ENCODE measurements at places on chromosomes 1 and 21.
A peak's percentile ranks its signal among the peaks of the same experiment; 100 is the strongest.

GRCh38 chr1:184210862-184211261 lies 159.3 kb downstream of the TSEN15 start:
- no peak for DNase-seq

DNA sequence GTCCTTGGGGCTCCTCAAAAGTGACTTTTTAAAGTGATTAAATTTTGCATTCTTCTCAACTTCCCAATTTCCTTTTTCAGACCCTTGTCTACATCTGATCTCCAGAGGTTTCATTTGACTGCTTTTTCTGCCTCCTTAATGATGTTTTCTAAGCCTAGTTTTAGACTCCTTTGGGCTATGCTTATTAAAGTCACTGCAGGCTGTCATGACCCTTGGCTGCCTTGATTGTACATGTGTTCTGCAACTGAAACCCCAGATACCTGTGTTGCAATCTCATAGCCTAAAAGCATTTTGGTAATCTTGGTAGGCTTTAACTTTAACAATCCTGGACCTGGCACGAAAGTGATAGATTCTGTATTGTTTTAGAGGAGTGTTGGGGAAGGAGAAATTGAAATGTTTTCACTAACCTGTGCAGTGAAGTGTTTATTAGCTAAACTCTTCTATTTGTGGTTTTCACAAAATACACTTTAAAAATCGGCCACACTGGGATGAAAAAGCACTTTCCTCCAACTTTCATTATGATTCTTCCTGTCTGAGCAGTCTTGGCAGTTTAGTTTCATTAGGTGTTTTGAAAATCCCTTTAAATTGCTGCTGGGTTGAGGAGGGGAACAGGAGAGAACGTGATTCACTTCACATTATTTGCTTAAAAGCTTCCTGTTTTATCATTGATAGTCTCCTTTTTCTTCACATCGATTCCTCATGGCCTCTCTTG lies 4.9 kb downstream of the MACO1 start:
- DNase-seq, result no peak

GRCh38 chr1:45329445-45329844 lies 2.8 kb downstream of the HPDL start:
- DNase-seq, result no peak

DNA sequence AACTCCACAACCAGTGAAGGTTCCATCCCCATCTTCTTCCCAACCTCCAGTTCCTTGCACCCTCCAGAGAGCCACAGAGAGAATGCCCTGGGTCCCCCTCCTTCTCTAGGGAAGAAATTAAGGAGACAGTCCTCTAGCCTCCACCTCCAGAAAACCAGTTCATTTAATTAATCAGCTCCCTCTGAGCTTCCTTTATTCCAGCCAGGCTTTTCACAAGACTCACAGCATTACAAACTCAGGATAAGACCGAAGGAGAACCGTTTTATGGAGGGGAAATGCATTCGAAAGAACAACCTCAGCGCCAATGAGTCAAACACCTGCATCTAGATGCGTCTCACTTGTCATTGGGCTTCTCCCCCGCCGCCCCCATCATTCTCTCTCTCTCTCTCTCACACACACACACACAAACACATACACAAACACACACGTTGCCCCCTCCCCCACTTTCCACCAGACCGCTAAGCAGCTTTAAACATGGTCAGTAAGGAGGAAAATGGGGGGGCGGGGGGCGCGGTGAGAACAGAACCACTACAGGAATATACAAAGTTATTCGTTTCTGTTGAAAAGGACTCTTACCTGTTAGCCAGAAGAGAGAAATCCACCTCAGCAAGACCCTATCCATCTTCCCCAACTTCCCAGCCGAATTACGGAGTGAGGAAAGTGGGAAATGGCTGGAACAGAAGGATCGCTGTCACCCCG lies 544 bp downstream of the ILDR2 start:
- DNase-seq, result no peak

DNA sequence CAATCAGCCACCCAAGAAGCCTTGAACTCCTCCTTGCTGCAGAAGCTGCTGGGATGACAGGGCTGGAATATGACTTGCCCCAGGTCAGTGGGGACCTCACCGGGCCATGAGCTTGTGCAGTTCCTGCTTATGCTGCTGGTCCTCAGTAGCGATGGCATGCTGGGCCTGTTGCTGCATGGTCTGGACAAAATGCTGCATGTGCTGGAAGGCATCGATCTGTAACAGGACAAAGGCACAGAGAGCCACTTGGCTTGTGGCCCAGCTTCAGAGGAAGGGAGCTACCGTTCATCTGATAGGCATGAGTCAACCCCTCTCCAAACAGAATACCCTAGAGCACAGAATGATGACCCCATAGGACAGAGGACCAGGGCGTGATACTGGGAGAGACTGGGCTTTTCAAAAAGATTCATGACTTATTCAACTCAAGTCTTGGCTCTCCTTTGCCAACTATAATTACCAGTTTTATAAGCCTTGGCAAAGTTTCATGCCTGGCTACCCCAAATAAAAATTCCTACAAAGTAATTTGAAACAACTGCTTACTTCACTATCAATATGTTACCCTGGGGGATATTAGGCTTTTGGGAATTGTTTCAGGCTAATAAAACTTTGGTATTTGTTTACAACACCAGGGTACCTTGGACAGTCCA lies 34.7 kb upstream of the EXOSC10 start:
- peak; percentile 26 for DNase-seq

GRCh38 chr1:74592580-74593355 lies 80.4 kb upstream of the LRRC53 start:
- DNase-seq, result no peak

- no peak for DNase-seq
Measured at GRCh38 chr1:54309631-54310366, 96.4 kb downstream of the SSBP3 start.

DNA sequence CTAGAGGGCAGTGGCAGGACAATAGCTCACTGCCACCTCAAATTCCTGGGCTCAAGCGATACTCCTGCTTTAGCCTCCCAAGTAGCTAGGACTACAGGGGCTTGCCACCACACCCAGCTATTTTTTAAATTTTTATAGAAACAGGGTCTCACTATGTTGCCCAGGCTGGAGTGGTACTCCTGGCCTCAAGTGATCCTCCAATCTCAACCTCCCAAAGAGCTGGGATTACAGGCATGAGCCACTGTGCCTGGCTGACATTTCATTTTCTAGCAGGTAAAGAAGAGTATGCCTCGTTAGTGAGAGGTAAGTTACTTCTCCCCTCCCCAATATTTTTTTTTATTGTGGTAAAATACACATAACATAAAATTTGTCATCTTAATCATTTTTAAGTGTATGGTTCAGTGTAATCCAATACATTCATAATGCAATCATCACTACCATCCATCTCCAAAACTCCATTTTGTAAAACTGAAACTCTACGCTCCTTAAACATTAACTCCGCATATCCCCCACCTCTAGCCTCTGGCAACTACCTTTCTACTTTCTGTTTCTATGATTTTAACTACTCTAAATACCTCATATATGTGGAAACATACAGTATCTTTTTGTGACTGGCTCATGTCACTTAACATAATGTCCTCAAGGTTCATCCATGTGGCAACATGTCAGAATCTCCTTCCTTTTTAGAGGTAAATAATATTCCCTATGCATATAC lies 22.4 kb downstream of the ZZZ3 start:
- no peak for DNase-seq

GRCh38 chr1:64578270-64578973 lies 108.5 kb downstream of the CACHD1 start:
- no peak for DNase-seq

GRCh38 chr1:172663732-172664131 lies 4.8 kb downstream of the FASLG start:
- DNase-seq, result no peak

- no peak for DNase-seq
Measured at GRCh38 chr1:242242983-242243382, 244.1 kb upstream of the MAP1LC3C start.

GRCh38 chr1:93874025-93874651 lies 4.9 kb downstream of the DNTTIP2 start:
- DNase-seq, result peak; percentile 42

GRCh38 chr1:77504986-77505385 lies 177.5 kb downstream of the ZZZ3 start:
- DNase-seq, result no peak

DNA sequence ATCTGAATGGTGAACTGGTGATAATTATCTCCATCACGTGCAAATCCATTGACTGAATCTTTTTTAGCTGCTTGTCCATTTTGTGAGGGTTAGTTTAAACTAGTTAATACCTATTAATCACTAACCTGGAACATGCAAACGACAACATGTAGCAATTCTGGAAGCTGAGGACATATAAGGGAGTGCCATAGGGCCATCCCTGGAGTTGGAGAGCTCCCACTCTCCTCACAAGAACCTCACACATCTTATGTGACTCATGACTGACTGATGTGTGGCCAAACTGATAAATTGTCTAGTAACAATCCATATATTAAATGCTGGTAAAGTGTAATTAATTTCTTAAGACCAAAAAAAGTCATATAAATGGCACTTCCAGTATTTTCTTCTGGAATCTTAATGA lies 62.9 kb upstream of the HOOK1 start:
- DNase-seq, result no peak

GRCh38 chr1:164712131-164713036 lies 153.4 kb downstream of the PBX1 start:
- no peak for DNase-seq

GRCh38 chr21:38401191-38401926 lies 96.9 kb downstream of the ERG start:
- DNase-seq, result no peak

GRCh38 chr1:232875536-232875935 lies 70.3 kb downstream of the MAP10 start:
- no peak for DNase-seq

DNA sequence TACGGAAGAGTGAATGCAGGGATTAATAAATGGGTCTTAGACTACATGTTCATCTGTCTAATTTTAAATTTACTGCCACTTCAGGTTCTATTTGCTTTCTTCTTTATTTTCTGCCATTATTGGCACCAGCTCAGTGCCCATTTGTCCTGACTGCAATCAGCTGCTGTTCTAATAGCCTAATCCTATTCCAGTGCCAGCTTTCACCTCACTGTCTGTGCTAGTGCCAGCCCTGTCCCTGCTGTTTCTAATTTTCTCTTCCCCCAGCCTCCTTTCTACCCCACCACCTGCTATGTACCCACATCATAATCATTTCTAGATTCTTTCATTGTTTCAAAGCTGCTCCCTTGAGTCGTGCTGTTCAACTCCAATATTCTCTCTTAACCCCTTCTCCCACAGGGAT lies 86.4 kb downstream of the KCNK1 start:
- no peak for DNase-seq

DNA sequence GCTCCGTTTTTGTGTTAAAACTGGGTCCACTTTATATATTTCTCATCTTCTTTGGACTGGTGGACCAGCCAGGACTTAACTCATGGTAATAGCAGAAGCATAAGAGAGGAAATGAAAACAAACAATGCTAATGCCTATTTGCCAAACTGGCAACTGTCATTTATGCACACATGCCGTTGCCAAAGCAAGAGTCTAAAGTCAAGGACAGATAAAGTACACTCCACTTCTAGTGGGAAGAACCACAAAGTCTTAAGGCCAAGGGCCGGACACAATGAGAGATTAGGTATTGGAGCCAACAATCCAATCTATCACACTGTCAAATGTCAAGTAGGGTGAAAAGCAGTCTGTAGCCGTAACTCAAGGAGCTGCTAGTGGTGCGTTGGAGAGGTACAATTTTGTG lies 157.7 kb downstream of the LYPLAL1 start:
- no peak for DNase-seq

GRCh38 chr21:26332867-26333266 lies 162.3 kb upstream of the APP start:
- no peak for DNase-seq

- DNase-seq, result no peak
Measured at GRCh38 chr1:112507921-112508277, 866 bp upstream of the WNT2B start.

- DNase-seq, result no peak
Measured at GRCh38 chr1:62159940-62160348, 34.7 kb upstream of the L1TD1 start.

DNA sequence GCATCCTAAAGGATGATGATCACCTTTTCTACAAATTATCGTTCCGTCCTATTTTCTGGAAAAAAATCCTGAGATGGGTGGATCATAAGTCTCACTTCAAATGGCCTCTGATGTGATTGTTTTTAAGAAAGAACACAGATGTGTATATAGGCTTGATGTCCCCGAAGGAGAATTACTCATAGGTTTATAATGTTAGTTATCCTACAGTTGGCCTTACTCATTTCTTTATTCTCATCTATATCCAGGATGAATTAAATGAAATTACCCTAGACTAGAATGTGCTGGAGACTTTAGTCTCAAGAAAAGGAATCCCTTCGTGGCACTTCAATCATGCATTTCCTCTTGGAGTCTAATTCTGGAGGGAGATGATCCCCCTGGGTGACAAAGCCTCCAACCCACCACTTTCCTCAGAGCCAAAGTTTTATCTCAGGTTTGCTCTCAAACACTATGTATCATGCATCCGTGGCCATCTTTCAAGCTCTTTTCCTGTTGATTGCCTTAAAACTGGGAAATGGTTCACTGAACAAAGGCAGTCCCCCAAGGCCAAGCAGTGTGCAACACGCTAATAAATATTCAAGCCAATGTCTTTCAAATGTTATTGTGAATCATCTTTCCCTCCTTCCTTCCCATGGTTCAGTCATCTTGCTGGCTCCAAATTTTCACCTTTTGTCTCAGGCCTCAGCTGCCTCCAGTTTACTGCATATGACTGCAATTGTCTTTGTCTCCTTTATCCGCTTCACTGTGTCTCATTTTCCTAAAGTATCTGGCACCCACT lies 32.5 kb upstream of the SMYD2 start:
- DNase-seq, result peak; percentile 54

- no peak for DNase-seq
Measured at GRCh38 chr1:204514828-204515227, 1.4 kb upstream of the MDM4 start.

- DNase-seq, result no peak
Measured at GRCh38 chr1:231313661-231314060, 24.0 kb downstream of the EXOC8 start.

DNA sequence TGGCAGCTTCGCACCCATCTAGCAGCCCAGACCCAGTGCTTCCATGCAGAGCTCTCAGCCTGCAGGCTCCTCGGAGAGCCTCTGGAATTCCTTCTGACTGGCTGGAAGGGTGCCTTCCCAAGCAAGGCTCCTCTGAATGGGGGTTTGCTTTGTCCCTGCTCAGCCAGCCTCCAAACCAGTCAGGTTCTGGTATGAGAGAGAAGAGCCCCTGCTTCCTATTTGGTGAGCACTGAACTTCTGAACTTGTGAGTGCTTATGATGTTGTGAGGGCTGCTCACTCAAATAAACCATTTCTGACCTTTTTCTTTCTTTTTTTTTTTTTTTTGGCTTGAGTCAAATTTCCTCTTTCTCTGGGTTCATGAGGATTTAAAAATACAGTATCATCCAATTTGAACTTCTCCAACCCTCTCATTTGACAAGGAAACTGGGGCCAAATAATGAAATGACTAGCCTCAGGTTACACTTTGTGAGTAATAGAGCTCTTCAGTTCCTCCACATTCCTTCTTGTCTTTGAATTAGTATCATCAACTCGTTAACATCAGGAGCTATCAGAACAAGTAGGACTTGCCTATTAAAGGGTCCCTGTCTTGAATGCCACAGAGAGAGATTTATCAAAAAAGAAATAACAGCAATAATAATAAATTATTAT lies 39.6 kb downstream of the GFI1 start:
- peak; percentile 1 for DNase-seq

GRCh38 chr1:228830185-228830953 lies 95.1 kb downstream of the RHOU start:
- DNase-seq, result no peak

- DNase-seq, result peak; percentile 81
Measured at GRCh38 chr1:115469703-115470476, 131.8 kb upstream of the NGF start.
